ENCODE measurements at places on chromosomes 7 and 10. TPM values are rescaled to one million over a fixed set of nuclear protein-coding genes. Genes with fewer than 3 reads are reported as not detected.

The TRAPPC14 gene
- total RNA-seq = 14.1 TPM

The RAPGEF5 gene
- total RNA-seq = 0.84 TPM

The FFAR4 gene
- total RNA-seq = not detected

The TMEM236 gene
- total RNA-seq = not detected

The PDE1C gene
- 0.53 TPM for total RNA-seq

The CCDC172 gene
- not detected for total RNA-seq

The WNT8B gene
- not detected for total RNA-seq

The MALRD1 gene
- not detected for total RNA-seq

The AOAH gene
- 1.4 TPM for total RNA-seq

The MSMB gene
- total RNA-seq = not detected

The ASB15 gene
- total RNA-seq = not detected

The ZC3HAV1L gene
- 2.7 TPM for total RNA-seq

The ZNF488 gene
- 0.11 TPM for total RNA-seq

The AKR1D1 gene
- total RNA-seq = not detected

The THSD7A gene
- not detected for total RNA-seq

The SLC29A4 gene
- 1.1 TPM for total RNA-seq

The ZPBP gene
- not detected for total RNA-seq

The SLC16A9 gene
- 0.73 TPM for total RNA-seq

The NPTX2 gene
- total RNA-seq = not detected

The TMEM176B gene
- total RNA-seq = 0.07 TPM

The CRHR2 gene
- not detected for total RNA-seq

The AZGP1 gene
- not detected for total RNA-seq

The CYCS gene
- total RNA-seq = 164 TPM

The GAD2 gene
- not detected for total RNA-seq

The LGI1 gene
- total RNA-seq = not detected

The NODAL gene
- total RNA-seq = 0.37 TPM

The ANKRD30A gene
- total RNA-seq = not detected

The EPHB6 gene
- total RNA-seq = 4.0 TPM

The MOSPD3 gene
- 13.0 TPM for total RNA-seq

The TMEM213 gene
- total RNA-seq = not detected

The RPA3 gene
- 56.6 TPM for total RNA-seq

The MYPN gene
- 3.6 TPM for total RNA-seq

The MEIG1 gene
- total RNA-seq = not detected

The PKD2L1 gene
- not detected for total RNA-seq

The TAS2R5 gene
- total RNA-seq = 0.30 TPM

The C7orf33 gene
- total RNA-seq = not detected

The CARD11 gene
- 0.17 TPM for total RNA-seq

The TMEM196 gene
- total RNA-seq = not detected

The ZNF804B gene
- not detected for total RNA-seq

All from HT1080 (cell line).